ENCODE measurements at places on chromosomes 2 and 18.

- no peaks in the 10 kb centered on the region for H3K27me3 ChIP-seq
- H3K27ac ChIP-seq, result no peak overlapping the region
- peaks cover 3% of the 10 kb centered on the region for H3K36me3 ChIP-seq
- H3K4me3 ChIP-seq, result no peak overlapping the region
- H3K4me1 ChIP-seq, result no peaks in the 10 kb centered on the region
Measured at GRCh38 chr2:1665761-1666505, 78.4 kb downstream of the PXDN start.

DNA sequence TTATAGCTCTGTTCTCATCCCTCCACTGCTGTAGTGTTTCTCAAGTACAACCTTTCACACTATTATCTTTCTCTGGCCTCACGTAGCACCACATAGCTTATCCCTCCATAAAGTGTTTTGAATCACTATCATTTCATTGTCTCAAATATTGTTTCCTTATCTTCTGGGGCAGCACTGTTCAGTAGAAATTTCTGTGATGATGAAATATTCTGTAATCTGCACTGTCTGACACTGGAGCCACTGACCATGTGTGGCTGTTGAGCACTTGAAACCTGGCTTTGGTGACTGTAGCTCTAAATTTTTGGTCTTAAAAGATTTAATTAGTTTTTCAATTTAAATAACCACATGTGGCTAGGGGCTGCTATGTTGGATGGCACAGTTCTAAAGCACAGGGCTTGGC lies 78.9 kb downstream of the CPS1 start:
- H3K4me3 ChIP-seq, result no peak overlapping the region
- no peaks in the 10 kb centered on the region for H3K36me3 ChIP-seq
- no peaks in the 10 kb centered on the region for H3K4me1 ChIP-seq
- no peak for DNase-seq
- no peak overlapping the region for H3K27ac ChIP-seq

DNA sequence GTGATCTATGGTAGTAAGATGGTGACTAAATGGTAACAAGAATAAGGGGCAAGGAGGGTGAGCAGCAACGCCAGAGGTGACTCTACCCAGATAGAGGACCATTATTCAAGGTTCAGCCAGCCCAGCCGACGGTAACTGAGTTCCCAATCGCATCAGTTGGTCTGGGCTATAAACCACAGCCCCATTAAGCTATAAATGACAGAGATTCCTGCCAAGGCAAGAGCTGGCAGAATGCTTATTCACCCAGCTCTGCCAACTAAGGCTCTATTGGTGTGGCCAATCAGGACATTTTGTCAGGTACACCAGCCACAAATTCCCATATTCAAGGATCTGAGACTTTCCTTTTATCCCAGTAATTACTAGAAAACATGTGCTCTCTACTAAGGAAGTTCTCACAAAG lies 3.6 kb downstream of the CHN1 start:
- no peaks in the 10 kb centered on the region for H3K36me3 ChIP-seq
- H3K27me3 ChIP-seq, result peaks cover 17% of the 10 kb centered on the region
- DNase-seq, result no peak
- no peak overlapping the region for H3K27ac ChIP-seq
- H3K4me1 ChIP-seq, result no peaks in the 10 kb centered on the region
- H3K4me3 ChIP-seq, result no peak overlapping the region

GRCh38 chr2:135875491-135876065 lies 665 bp downstream of the MCM6 start:
- peaks cover 28% of the 10 kb centered on the region for H3K4me1 ChIP-seq
- H3K27me3 ChIP-seq, result no peaks in the 10 kb centered on the region
- peak overlapping the region; percentile 96 for H3K27ac ChIP-seq
- H3K4me3 ChIP-seq, result peak overlapping the region; percentile 94
- peak; percentile 71 for DNase-seq

DNA sequence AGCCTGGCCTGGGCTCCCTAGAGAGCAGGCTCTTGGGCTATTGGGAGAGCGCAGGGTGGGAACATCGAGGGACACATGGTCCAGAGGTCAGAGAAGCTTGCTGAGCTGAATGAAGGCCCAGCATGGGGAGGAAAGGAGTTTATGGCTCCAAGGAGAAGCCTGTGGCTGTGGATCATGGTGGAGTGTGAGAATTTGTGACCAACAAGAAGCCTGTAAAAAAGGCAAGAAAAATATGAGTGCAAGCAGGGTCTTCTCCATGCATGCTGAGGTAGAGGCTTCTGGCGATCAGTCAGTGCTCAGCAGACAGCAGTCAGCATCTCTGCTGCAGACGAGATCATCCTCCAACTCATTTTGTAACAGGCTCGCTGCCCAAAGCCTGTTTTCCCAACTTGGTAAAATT lies 1.3 kb upstream of the SCYGR3 start:
- no peaks in the 10 kb centered on the region for H3K36me3 ChIP-seq
- no peak for DNase-seq
- no peak overlapping the region for H3K4me3 ChIP-seq
- H3K27me3 ChIP-seq, result peaks cover 56% of the 10 kb centered on the region
- H3K27ac ChIP-seq, result no peak overlapping the region

DNA sequence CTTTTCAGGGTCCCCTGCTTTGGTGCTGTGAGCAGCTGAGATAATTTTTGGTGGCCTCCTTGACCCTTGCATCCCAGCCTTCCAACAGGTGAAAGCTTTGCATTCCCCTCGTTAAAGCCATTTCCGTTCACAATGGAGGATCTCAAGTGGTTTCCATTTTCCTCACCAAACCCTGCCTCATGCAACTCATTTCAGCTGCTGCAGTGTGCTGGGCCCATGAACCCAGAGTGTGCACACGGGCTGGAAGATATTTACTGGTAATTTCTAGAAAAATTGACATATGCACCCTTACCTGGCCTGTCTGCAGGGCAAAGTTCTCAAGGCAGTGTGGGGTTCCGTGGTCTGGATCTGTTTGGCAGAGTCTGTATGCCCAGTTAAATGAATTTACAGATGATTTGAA lies 246.8 kb upstream of the HS6ST1 start:
- H3K4me1 ChIP-seq, result no peaks in the 10 kb centered on the region
- H3K27ac ChIP-seq, result no peak overlapping the region
- H3K4me3 ChIP-seq, result no peak overlapping the region
- no peak for DNase-seq
- H3K36me3 ChIP-seq, result no peaks in the 10 kb centered on the region

DNA sequence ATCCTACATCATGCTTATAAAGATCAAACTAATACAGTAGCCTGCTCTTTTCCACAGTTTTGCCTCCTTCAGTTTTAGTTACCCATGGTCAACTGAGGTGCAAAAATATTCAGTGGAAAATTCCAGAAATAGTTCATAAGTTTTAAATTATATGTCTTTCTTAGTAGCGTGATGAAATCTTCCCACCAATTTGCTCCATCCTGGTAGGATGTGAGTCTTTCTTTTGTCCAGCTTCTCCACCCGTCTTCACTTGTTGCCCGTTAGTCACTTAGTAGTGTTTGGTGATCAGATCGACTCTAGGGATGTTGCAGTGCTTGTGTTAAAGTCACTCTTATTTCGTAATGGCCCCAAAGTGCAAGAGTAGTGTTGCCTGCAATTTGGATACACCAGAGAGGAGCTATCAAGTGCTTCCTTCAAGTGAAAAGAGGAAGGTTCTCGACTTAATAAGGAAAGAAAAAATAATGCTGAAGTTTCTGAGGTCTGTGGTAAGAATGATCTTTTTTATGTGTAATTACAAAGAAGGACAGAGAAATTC lies 57.0 kb downstream of the CEP192 start:
- H3K4me1 ChIP-seq, result peaks cover 32% of the 10 kb centered on the region
- H3K4me3 ChIP-seq, result no peak overlapping the region
- H3K36me3 ChIP-seq, result peaks cover 46% of the 10 kb centered on the region
- H3K27me3 ChIP-seq, result no peaks in the 10 kb centered on the region

GRCh38 chr2:43519643-43520221 lies 76.1 kb downstream of the THADA start:
- no peak overlapping the region for H3K27ac ChIP-seq
- peaks cover 26% of the 10 kb centered on the region for H3K4me1 ChIP-seq
- peaks cover 2% of the 10 kb centered on the region for H3K36me3 ChIP-seq

DNA sequence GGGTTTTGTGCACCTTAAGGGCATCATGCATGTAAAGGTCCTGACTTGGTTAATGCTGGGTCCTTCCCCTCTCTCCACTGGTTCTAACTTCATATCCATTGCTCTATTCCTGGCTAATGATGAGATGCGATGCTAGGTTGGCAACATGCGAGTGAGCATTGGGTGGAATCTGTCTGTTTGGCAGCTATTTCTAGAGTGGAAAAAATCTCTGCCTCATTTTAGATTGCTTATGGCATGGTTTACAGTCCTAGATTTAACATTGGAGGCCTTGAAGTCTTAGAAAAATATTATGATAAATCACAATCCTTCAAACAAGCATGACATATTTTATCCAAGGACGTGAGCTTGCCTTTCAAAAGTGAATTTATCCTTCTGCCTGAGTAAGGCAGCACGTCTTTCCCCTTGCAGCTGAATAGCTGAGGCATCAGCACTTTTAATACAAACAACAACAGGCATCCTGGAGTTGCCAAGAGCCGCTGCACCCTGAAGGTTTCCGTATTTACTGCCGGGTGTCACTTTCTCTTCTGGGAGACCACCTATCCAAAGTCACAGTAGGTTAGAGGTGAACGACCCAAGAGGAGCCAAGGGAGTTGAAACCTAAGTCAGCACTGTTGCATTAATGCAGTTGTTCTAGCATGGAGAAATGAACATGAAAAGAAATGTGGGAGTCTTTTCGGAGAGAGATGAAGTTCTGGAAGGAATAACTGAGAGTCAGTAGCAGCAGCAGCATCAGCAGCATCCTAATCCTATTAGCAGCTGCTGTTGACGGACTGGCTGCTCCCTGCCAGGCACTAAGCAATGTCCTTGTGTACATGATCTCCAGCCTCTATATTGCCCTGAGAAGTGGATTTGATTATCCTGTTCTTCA lies 78.4 kb downstream of the MAPK4 start:
- H3K36me3 ChIP-seq, result no peaks in the 10 kb centered on the region
- H3K4me1 ChIP-seq, result no peaks in the 10 kb centered on the region
- H3K27ac ChIP-seq, result no peak overlapping the region
- H3K27me3 ChIP-seq, result peaks cover 17% of the 10 kb centered on the region

GRCh38 chr18:41713969-41714825 lies 240.8 kb upstream of the PIK3C3 start:
- no peak overlapping the region for H3K27ac ChIP-seq
- no peaks in the 10 kb centered on the region for H3K27me3 ChIP-seq
- H3K4me1 ChIP-seq, result no peaks in the 10 kb centered on the region
- DNase-seq, result no peak
- no peaks in the 10 kb centered on the region for H3K36me3 ChIP-seq

DNA sequence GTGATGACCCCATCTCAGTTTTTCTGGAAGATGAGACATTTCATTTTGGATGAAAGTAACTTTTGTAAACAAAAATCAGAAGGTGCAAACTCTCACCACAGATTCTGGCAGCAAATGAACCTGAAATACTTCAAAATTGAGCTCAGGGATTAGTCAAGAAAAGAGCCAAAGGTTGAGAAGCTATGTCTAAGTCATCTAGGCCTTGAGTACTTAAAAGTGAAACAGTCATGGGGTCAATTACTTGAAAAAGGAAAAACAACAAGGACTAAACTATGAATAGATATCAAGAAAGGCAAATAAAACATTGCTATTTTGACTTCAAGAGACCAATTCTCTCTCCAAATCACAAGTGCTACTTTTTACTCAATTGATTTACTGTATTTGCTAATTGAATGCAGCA lies 285.1 kb downstream of the RBM43 start:
- no peak overlapping the region for H3K27ac ChIP-seq
- no peaks in the 10 kb centered on the region for H3K4me1 ChIP-seq
- no peak for DNase-seq
- H3K36me3 ChIP-seq, result no peaks in the 10 kb centered on the region
- no peaks in the 10 kb centered on the region for H3K27me3 ChIP-seq

DNA sequence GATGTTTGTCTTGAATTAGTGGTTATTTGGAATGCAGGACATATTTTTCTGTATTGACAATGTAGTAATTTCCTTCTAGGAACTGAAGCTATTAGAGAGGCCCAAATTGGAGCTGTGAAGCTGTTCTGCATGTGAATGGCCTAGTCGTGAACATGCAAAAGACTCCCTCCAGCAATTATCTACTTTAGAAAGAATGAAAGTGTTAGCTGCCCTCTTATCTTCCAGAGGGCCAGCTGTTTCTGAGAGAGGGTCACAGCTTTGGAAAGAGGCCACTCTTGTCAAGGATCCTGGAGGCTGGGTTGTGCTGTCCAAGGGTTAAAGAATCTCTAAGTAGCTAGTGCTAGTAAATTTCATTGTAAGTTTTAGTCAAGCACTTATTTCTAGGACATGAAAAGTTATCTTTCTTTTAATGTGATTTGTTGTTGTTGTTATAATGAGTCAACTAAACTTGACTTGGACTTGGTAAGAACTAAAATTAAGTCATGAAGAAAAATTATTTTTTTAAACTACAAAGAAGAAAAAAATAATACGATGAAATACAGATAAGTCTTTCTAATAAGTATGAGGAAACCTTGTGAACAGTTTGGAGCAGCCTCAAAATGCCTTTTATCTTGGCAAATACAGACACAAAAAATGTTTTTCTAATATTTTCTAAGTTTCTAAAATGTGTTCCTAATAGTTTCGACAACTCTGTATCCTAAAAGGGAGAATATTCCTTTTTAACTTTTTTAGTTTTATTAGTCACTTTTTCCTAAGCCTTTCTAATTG lies 36.8 kb downstream of the DPP4 start:
- peaks cover 31% of the 10 kb centered on the region for H3K36me3 ChIP-seq
- no peaks in the 10 kb centered on the region for H3K4me1 ChIP-seq
- no peak for DNase-seq
- H3K4me3 ChIP-seq, result no peak overlapping the region
- no peaks in the 10 kb centered on the region for H3K27me3 ChIP-seq
- no peak overlapping the region for H3K27ac ChIP-seq

GRCh38 chr2:1482981-1483380 lies 69.7 kb downstream of the TPO start:
- no peaks in the 10 kb centered on the region for H3K36me3 ChIP-seq
- no peak overlapping the region for H3K27ac ChIP-seq
- DNase-seq, result no peak
- H3K4me3 ChIP-seq, result no peak overlapping the region
- no peaks in the 10 kb centered on the region for H3K27me3 ChIP-seq

GRCh38 chr2:68834737-68835376 lies 36.3 kb downstream of the BMP10 start:
- H3K4me3 ChIP-seq, result no peak overlapping the region
- no peaks in the 10 kb centered on the region for H3K36me3 ChIP-seq
- H3K27me3 ChIP-seq, result no peaks in the 10 kb centered on the region
- DNase-seq, result no peak
- peak overlapping the region; percentile 7 for H3K27ac ChIP-seq

- H3K4me1 ChIP-seq, result peaks cover 31% of the 10 kb centered on the region
- no peaks in the 10 kb centered on the region for H3K27me3 ChIP-seq
- peaks cover 62% of the 10 kb centered on the region for H3K36me3 ChIP-seq
- peak; percentile 35 for DNase-seq
- peak overlapping the region; percentile 22 for H3K4me3 ChIP-seq
Measured at GRCh38 chr2:230441227-230441897, 25.4 kb downstream of the SP100 start.

- H3K27me3 ChIP-seq, result no peaks in the 10 kb centered on the region
- peaks cover 5% of the 10 kb centered on the region for H3K36me3 ChIP-seq
- peaks cover 2% of the 10 kb centered on the region for H3K4me1 ChIP-seq
- no peak overlapping the region for H3K27ac ChIP-seq
Measured at GRCh38 chr2:43307046-43307445, 80.6 kb upstream of the ZFP36L2 start.

- H3K4me3 ChIP-seq, result no peak overlapping the region
- H3K27ac ChIP-seq, result no peak overlapping the region
- H3K4me1 ChIP-seq, result no peaks in the 10 kb centered on the region
- H3K36me3 ChIP-seq, result peaks cover 3% of the 10 kb centered on the region
- no peak for DNase-seq
Measured at GRCh38 chr2:54143780-54144179, 28.4 kb downstream of the ACYP2 start.

GRCh38 chr18:79422022-79422782 lies 26.5 kb downstream of the NFATC1 start:
- H3K4me3 ChIP-seq, result no peak overlapping the region
- H3K36me3 ChIP-seq, result peaks cover 69% of the 10 kb centered on the region
- H3K27me3 ChIP-seq, result no peaks in the 10 kb centered on the region
- peak overlapping the region; percentile 73 for H3K27ac ChIP-seq
- H3K4me1 ChIP-seq, result peaks cover 33% of the 10 kb centered on the region
